Stimulated activated CD4-positive, alpha-beta T cell treated with anti-CD3 and anti-CD28 coated beads, TNF-alpha, amount 100 ng/mL, for 24 hours (primary cell): ENCODE measurements at places on chromosomes 6 and 20.

DNA sequence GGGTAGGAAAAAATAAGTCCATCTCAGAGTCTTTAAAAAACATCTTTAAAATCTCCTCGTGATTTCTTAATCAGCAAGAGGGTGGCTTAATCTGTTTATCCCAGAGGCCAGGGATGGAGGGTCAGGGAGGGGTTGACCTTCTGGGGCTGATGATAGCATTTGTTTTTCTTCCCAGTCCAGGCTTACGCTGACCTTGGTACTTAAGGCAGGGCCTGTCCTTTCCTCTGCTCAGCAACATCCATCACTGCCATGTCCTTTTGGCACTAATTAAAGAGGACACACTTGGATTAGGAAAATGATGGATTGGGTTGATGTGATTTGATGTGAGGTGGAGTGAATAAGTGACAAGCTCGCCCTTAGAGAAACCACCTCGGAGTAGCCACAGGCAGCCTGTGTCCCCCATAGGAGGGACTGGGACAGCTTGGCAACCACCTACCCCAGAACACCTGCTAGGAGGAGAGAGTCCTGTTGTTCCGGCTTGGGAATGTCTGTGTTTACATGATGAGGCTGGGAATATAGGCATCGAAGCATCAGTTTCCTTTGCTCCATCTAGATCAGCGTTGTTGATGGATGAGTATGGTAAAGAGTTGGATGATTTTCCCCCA is 44.2 kb downstream of the PHACTR3 start:
- DNase-seq, result no peak

- DNase-seq, result no peak
Observed at GRCh38 chr6:25458485-25458884, 179.3 kb downstream of the CARMIL1 start.

- DNase-seq, result no peak
Observed at GRCh38 chr20:11371831-11372230, 545.9 kb upstream of the BTBD3 start.

GRCh38 chr20:53621482-53622246 is 28.0 kb upstream of the ZNF217 start:
- no peak for DNase-seq

DNA sequence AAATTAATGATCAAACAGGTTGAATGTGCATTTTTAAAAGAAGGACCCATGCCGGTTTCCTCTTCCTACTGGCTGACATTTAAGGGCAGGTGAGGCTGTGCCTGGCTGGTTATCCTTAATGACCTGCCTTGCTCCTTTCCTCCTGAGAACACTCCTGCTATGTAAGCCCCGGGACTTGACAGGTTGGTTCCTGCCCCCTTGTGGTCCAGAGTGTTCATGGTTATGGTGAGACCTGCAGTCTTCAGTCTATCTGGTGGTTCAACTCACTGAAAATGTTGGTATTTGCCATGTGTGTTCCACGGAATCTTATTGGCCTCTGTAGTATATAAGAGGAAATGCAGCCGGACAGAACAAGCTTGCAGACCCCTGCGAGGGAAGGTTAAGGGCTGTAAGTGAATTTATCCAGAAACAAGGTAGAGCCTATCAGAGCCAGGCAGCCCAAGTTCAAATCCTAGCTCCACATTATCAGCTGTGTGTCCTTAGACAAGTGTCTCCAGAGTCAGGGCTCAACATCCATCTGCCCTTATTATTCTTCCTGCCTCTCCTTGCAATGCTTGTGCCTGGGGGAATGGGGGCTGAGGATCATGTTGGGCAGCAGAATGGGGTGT is 5.2 kb upstream of the BPIFA3 start:
- peak; percentile 5 for DNase-seq

- no peak for DNase-seq
Observed at GRCh38 chr6:64230530-64230929, 594.9 kb downstream of the PHF3 start.

GRCh38 chr6:25913741-25914140 is 16.8 kb downstream of the SLC17A2 start:
- DNase-seq, result no peak

DNA sequence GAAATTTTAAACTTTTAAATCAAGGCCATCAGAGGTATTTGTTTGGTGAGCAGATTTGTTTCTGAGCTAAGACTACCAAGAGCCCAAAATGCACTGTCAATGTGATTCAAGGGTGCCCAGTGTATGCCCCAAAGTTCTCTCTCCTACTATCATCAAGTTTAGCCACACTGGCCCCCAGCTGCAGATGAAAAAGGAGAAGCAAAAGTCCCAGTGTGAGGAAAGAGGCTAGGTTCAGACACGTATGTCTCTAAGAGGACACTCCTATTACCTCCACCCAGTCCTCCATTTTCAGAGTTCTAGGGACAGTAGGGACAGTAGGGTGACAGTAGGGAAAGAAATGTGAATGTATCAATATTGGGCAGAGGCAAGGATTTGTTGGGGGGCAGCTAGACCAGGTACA is 230.8 kb downstream of the CD83 start:
- no peak for DNase-seq
